ENCODE measurements at places on chromosomes 1 and 21. TPM values are rescaled to one million over a fixed set of nuclear protein-coding genes. Genes with fewer than 3 reads are reported as not detected.

Gene CD1B
- not detected for total RNA-seq

Gene KIF14
- 8.5 TPM for total RNA-seq

Gene VPS72
- total RNA-seq = 50.7 TPM

Gene ARHGAP30
- not detected for total RNA-seq

Gene PLCH2
- 0.11 TPM for total RNA-seq

Gene TTC39A
- 1.4 TPM for total RNA-seq

Gene NR1I3
- not detected for total RNA-seq

Gene TIE1
- 67.9 TPM for total RNA-seq

Gene RNASEL
- 6.6 TPM for total RNA-seq

Gene INAVA
- total RNA-seq = not detected

Gene OR2G6
- not detected for total RNA-seq
